H7 (cell line): ENCODE measurements at places on chromosomes 2 and 18. TPM values are rescaled to one million over a fixed set of nuclear protein-coding genes. Genes with fewer than 3 reads are reported as not detected.

TDRD15 gene
- not detected in 2 replicates for total RNA-seq

TMEM163 gene
- 0.14 and 0.26 TPM in 2 replicates for total RNA-seq

AQP12A gene
- not detected in 2 replicates for total RNA-seq

NCKAP5 gene
- total RNA-seq, result 0.15 and 0.55 TPM in 2 replicates

TSGA10 gene
- 1.1 and 3.5 TPM in 2 replicates for total RNA-seq

MYO5B gene
- total RNA-seq, result 2.7 and 3.7 TPM in 2 replicates

IL36G gene
- 0.37 TPM in 1 of 2 replicates, not detected in the other for total RNA-seq

CD28 gene
- total RNA-seq, result not detected in 2 replicates

RSAD2 gene
- not detected in 2 replicates for total RNA-seq

NDC80 gene
- 40.9 and 59.3 TPM in 2 replicates for total RNA-seq

C2orf92 gene
- total RNA-seq, result 2.5 and 4.2 TPM in 2 replicates

C2orf72 gene
- 0.69 and 1.2 TPM in 2 replicates for total RNA-seq

ATF2 gene
- 37.0 and 43.7 TPM in 2 replicates for total RNA-seq

TLX2 gene
- not detected in 2 replicates for total RNA-seq

SYT4 gene
- 0.11 and 1.3 TPM in 2 replicates for total RNA-seq

SLC25A52 gene
- 0.18 TPM in 1 of 2 replicates, not detected in the other for total RNA-seq

ST8SIA3 gene
- 0.66 and 1.5 TPM in 2 replicates for total RNA-seq

STPG4 gene
- total RNA-seq, result not detected in 2 replicates

FER1L5 gene
- 0.07 and 0.24 TPM in 2 replicates for total RNA-seq

CSRNP3 gene
- 3.0 and 4.3 TPM in 2 replicates for total RNA-seq

C18orf54 gene
- 10.3 and 13.4 TPM in 2 replicates for total RNA-seq

LRRFIP1 gene
- 49.9 and 101 TPM in 2 replicates for total RNA-seq

TMEFF2 gene
- total RNA-seq, result 0.17 and 0.26 TPM in 2 replicates

VAMP5 gene
- total RNA-seq, result 1.00 and 1.4 TPM in 2 replicates

SNED1 gene
- total RNA-seq, result 0.52 and 1.1 TPM in 2 replicates

STARD6 gene
- total RNA-seq, result not detected in 2 replicates

CGREF1 gene
- total RNA-seq, result 1.0 and 1.6 TPM in 2 replicates

SH2D6 gene
- not detected in 2 replicates for total RNA-seq

REG1B gene
- not detected in 2 replicates for total RNA-seq

INHA gene
- 1.8 and 6.5 TPM in 2 replicates for total RNA-seq

LOXL3 gene
- 6.6 and 7.7 TPM in 2 replicates for total RNA-seq

CCDC74A gene
- 12.5 and 20.7 TPM in 2 replicates for total RNA-seq

PLEK gene
- total RNA-seq, result not detected in 2 replicates

RNF144A gene
- 13.6 and 20.6 TPM in 2 replicates for total RNA-seq
